CD4-positive, alpha-beta T cell treated with Interleukin-4 for 1 hour (primary cell): ENCODE measurements at places on chromosomes 11 and 22.

DNA sequence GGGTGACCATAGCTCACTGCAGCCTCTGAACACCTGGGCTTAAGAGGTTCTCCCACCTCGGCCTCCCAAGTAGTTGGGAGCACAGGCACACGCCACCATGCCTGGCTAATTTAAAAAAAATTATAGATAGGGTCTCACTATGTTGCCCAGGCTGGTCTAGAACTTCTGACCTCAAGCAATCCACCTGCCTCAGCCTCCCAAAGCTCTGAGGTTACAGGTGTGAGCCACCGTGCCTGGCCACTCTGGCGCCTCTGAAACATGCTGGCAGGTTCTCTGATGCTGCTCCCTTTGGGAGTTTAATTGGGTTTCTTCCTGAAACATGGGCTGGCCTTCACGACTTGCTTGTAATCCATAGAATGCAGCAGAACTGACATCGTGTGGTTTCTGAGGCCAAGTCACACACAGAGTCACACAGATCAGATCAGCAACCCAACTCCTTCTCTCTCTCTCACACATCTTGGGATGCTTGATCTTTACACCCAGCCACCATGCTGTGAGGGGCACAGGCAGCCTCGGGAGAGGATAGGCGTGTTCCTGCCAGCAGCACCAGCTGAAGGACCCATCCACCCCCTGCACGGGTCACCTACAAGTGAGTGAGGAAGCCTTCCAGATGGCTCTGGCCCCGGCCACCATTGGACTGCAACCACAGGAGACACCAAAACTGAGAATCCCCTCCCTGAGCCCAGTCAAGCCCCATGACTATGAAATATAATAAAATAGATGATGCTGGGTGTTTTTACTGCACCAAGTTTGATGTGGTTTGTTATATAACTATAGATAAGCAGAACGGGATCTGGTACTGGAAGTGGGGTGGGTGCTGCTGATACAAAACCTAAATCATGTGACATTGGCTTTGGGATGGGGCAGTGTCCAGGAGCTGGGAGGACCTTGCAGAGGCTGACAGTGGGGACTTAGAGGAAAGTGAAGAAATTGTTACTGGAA is 3.1 kb upstream of the GSC2 start:
- no peak for DNase-seq

DNA sequence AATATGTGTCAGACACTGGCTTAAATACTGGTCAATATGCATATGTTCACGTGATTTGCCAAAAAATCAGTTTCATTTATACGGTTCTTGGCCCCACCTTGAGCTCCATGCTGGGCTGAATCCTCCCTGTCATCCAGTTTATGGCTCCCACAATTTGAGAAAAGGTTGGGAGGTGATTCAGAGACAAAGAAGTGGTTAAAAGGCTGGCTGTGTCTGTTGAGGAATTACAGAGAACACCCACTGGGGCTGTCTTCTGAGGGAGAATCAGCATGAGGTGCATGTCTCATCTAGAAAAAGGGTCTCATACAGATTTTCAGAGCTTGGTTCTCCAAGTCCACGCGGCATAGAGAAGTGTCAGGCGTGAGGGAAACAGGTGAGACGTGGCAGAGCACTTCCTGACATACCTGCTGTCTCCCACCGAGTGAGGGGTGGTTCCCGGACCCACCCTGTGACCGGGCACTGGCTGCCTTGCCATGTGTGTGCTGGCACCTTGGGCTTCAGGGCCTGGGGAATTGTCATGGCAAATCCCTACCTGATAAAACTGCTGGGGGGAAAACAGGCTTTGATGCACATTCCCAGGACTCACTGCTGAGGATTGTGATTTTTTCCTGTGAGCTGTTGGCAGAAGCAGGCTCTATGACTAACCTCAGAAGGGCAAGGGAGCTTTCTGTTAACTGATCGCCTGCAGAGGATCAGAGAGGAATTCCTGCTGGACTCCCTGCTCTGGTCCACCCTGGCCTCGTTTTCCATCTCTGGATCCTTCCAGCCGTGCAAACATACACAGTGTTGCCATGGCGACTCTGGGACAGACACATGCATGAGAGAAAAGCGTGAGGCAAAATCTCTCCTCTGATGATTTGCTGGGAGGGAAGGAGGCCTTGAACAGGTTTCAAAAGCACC is 223.6 kb downstream of the ADAMTS15 start:
- no peak for DNase-seq

DNA sequence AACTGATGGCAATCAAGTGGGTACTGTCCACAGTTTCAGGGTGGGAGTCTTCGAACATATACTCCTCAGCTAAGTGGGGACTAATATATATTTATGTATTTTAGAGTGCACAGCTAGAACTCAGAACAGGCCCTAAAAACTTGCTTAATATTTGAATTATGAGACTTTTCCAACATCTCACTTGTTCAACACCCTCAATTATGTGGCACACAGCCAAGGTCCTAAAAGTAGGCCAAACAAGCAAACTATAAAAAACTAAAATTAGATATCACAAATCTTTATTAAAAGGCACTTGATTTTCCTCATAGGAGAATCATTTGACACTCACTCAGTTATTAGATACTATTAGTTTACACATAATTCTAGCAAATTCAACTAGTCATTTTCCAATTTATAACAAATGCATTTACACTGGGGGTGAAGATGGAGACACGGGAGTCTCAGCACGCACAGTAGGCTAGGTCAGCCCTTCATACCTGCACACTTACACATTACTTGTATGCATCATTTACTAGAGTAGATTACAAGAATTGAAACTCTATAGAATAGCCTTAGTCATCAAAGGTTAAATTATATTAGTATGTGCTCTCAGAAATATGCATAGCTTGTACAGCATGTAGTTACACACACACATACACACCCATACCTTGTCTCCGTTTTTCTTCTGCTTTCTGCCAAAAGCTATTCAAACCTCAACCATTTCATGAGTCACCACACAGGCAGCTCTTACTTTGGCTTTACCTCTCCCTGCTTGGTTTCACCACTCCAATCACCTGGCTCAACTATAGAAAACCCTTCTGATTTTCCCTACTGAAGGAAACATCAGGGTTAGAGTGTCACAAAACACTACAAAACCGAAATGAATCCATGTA is 171.5 kb downstream of the SBF2 start:
- no peak for DNase-seq

GRCh38 chr11:100562128-100562527 is 125.0 kb upstream of the ARHGAP42 start:
- no peak for DNase-seq

- no peak for DNase-seq
Observed at GRCh38 chr11:77287615-77288273, 13.7 kb downstream of the GDPD4 start.

- DNase-seq: no peak
Observed at GRCh38 chr11:28584992-28585391, 476.8 kb downstream of the METTL15 start.

- DNase-seq: peak; percentile 57
Observed at GRCh38 chr22:22745225-22746060, 101.0 kb downstream of the GGTLC2 start.

DNA sequence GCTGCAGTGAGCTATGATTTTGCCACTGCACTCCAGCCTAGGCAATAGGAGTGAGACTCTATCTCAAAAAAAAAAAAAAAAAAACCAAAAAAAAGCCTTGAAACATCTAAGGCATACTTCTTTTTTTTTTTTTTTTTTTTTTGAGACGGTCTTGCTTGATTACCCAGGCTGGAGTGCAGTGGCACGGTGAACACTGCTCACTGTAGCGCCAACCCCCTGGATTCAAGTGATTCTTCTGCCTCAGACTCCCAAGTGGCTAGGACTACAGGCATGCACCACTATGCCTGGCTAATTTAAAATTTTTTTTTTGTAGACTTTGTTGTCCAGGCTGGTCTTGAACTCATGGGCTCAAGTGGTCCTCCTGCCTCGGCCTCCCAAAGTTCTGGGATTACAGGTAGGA is 19.5 kb downstream of the ARFGAP3 start:
- DNase-seq: no peak

DNA sequence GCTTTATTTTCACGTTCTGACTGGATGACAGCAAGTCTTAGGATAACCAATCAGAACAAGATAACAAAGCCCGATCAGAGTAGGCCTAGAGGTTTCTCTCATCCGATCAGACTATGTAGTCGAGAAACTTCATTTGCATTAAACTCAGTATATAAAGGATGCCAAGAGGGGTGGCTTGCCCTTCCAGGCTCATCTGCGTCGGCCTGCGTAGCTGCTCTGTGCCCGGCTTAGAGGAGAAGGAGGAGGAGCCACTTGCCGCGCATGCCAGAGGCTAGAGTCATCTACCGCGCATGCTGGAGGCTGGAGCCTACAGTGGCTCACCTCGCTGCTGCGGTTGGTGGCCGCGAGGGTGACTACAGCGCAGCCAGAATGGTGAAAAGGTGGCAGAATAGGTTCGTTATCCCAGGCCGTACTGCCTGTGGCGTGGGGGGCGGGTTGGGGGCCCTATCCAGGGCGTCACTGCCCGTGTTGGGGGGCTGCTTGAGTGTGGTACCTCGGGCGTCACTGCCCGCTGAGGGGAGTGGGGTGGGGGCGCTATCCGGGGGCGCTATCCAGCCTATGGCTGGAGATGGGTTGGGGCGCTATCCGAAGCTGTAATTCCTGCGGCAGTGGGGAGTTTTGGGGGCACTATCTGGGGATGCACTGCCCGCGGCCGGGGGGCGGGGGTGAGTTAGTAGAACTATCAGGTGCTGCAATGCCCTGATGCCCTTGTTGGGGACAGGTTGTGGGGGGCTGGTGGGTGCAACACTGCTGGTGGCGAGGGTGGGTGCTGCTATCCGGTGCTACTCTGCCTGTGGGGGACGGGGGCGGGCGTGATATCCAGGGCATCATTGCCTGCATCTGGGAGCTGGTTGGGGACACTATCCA is at the start of gene RFPL2:
Gene RFPL2, minus strand, starts transcription at position 218 of the 867 bp plus-strand sequence. CDS start 2,622 bp downstream, outside the sequence.
- DNase-seq: peak; percentile 65

GRCh38 chr22:44526779-44527126 is 28.7 kb upstream of the RTL6 start:
- DNase-seq: no peak

- DNase-seq: no peak
Observed at GRCh38 chr11:111500481-111500880, 11.7 kb downstream of the BTG4 start.

GRCh38 chr11:111417766-111418435 is 38.8 kb upstream of the POU2AF1 start:
- no peak for DNase-seq
